ENCODE measurements at places on chromosomes 2 and 18.

- DNase-seq: no peak
Measured at GRCh38 chr2:213279971-213280370, 4.3 kb upstream of the SPAG16 start.

DNA sequence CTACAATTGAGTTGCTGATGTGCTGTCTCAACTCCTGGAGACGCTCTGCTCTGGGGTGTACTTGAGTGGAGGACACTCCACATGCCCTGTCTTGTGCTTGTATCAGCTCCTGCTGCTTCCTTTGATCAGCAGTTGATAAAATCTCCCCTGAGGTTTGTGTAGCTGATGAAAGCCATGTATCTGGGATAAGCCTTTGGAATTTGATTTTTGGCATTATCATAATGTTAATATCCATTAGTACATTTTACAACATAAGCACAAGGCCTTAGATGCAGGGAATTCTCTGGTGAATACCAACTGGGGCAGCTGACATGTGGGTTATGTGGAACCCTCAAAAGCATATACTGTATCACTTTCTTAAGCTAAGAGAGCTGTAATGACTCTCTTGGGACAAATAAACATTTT lies 222.7 kb upstream of the ITGA4 start:
- DNase-seq: no peak

DNA sequence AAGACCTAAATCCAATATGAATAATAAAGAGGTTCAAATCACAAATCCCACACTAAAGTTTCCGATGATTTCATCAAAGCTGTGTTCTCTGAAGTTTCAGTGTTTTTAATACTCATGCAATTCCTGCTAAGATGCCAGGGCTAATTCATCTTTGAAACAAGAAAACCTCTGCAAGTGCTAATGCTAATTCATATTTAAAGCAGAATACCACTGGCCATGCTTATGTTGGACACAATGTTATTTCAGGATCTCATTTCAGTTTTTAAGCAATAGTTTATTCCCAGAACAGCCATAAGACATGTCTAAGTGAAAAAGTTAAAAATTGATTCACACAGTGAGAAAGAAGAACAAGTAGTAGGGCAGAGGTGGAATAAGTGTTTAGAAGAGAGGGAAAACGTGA lies 62.8 kb downstream of the GRB14 start:
- DNase-seq: no peak

DNA sequence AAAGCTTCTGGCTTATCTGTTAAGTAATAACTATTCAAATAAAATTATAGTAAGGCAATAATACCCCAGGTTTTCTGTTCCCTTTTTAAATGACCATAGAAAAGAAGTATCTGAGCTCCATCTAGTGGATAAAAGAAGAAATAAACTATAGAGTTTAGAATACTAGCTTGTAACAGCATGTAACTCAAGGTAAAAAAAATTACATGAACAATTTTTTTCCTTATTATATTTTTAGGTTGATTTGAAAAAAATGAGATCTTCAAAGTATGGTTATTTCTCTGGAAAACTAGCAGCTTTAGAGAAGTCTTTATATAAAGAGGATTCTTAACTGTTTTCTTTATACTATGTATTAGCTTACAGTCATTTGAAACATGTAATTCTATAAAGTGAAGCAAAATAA lies 58.1 kb downstream of the NCKAP1 start:
- peak; percentile 37 for DNase-seq

DNA sequence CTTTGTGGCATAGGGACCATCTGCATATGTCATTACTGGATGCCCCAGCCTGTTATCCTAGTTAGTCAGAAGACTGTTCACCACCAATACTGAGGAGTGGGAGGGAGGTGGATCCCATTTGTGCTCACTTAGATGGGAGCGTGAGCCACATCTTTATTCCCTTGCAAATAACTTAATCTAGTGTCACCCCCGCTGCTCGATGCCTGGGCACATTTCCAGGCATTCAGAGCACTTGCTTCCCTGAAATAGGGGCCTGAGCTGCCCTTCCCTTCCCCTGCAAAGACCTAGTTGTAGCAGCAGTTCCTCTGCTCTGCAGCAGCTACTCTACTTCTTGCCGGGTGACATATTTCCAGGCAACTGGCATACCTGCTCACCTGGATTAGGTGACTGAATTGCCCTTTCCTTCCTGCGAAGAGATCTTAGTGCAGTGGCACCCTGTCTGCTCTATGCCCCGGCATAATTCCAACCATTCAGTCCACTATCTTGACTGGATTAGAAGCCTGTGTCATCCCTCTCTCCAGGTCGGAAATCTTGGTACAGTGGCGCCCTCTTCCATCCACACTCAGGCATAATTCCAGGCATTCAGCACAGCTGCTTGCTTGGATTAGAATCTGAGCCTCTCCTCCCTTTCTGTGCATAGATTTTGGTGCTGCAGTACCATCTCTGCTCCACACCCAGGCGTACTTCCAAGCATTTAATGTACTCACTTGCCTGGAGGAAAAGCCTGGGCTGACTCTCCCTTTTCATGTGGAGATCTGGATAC lies 1389.1 kb upstream of the TMEFF2 start:
- DNase-seq: no peak

DNA sequence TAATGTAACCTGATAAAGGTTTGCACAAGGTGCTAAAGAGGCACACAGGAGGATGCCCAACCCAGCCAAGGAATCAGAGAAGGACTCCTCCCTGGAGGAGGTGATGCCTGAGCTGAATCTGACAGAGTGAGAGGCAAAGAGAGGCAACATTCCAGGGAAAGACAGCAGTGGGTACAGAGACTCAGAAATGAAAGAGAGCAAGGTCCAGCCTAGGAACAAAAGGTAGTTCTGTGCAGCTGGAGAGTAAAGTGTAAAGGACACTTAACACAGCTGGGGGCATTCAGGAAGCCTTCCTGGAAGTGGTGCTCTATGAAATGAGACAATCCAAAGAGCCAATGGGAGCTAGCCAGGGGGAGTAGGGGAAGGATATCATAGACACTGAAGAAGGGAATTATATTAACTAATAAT lies 181.0 kb upstream of the GLI2 start:
- DNase-seq: no peak

DNA sequence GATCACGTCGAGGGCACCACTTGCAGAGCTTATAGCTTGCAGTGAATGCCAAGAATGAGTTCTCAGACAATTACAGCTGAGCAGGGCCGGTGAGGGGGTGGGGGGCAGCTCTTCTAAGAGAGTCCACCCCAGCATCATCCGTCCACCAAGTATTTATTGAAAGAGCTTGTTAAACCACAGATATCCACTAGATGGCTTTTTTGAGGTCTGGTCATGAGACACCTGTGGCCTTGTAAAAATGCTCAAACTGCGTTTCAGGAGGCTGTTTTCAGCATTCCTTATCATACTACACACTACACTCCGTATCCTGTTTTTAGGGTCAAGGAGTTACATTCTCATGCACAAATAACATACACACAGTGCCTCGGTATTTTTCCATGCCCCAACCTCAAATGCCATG lies 51.5 kb downstream of the DNAJC10 start:
- peak; percentile 17 for DNase-seq

DNA sequence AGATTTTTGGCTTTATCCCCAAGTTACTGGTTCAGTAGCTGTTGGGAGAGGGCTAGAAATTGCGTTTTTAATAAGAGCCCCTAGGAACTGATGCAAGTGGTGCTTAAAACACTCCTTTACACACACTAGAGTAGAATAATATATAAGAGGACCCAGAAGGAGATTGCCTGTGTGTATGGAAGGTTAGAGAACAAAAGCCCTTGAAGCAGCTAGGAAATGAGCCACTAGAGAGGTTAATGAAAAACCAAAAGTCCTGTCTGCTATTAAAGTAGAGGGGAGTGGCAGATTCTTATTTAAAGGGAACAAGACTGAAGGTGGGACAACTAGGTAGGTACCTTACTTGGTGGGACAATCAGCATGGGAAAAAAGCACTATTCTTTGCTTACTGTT lies 14.4 kb upstream of the SLC39A10 start:
- DNase-seq: no peak

DNA sequence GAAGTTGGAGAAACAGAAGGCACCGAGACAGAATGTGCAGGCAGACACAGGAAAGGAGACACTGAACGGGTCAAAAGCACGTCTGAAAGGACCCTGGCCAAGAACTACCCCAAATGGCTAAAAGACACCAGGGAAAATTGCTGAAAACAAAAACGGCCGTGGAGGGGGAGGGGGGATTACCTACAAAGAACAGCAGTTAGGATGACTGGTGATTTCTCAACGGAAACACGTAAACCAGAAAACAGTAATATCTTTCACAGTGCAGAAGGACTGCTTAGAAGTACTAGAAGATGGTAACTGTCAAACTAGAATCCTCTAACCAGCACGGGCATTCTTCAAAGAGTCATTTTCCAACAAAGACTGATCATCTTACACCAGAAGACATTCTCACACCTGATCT lies 142.6 kb downstream of the HDAC4 start:
- DNase-seq: no peak

- no peak for DNase-seq
Measured at GRCh38 chr2:62354771-62355561, 151.0 kb downstream of the TMEM17 start.

GRCh38 chr2:14960686-14961324 lies 328.3 kb downstream of the LRATD1 start:
- DNase-seq: no peak

DNA sequence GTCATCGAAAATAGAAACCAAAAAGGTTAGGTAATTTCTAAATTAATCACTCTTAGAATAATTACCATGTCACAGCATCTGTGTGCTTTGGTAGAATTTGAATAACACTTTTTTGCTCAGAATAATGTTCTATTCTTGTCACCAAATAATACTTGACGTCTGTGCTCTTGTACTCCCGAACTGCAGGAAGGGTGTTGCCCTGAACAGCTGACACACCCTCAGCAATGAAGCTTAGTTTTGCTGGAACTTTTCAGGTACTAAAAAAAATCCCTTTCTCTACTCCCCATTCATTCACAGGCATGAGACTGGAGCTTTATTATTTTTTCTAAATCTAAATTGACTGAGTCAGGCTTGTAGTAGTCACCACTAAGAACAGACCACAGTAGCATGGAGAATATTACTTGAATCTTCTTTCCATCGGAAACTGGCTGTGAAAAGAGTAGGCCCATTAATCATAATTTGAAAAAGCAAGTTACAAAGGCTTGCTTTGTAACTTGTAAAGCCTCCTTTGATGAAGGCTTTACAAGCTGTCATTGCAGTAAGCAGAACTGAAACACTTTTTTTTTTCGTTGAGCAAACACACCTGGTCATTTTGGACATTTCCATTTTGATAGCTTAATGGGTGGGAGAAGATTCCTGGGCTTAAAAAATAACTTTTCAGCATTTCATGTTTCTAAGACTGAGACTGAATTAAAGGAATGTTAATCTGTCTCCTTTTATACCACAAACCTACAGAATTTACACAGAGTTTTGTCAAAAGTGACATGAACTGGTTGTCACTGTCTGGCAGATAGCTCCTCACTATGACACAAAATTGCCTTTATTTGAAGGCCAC lies 70.3 kb upstream of the PELI1 start:
- DNase-seq: no peak

GRCh38 chr2:203534621-203535077 lies 452 bp downstream of the RAPH1 start:
- DNase-seq: peak; percentile 37

DNA sequence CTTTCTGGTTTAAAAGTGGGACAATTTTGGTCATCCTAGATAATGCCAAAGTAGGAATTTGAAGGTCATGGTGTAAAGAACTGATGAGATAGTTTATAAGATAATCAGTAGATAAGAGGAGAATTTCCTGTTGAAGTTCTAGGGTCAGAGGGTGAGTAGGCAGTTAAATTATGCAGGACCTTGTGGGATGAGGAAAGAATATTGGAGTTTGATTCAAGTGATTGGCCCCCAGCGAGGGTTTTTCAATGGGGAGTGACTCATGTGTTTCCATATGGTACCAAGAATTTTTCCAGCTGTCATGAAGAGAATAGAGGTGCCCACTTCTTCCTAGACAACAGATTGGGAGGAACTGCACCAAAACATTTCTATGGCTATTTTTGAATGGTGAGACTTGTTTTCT lies 940.2 kb upstream of the ZEB2 start:
- peak; percentile 62 for DNase-seq

GRCh38 chr2:46925474-46926351 lies 10.1 kb upstream of the MCFD2 start:
- no peak for DNase-seq

DNA sequence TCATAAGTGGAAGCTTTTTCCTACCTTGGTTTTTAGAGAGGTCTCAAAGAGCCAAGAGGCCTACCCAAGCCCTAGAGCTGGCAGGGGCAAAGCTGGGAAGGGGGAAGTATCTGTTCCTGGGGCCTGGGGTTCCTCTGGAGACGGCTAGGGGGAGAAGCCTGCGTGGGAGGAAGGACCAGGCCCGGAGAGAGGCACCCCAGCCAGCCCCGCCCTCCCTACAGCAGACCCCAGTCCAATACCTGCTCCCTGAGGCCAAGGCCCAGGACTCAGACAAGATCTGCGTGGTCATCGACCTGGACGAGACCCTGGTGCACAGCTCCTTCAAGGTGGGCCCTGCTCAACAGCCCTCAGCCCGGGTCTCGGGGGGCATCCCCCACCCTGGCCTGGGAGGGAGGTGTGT lies 2.2 kb downstream of the CTDSP1 start:
- DNase-seq: no peak

DNA sequence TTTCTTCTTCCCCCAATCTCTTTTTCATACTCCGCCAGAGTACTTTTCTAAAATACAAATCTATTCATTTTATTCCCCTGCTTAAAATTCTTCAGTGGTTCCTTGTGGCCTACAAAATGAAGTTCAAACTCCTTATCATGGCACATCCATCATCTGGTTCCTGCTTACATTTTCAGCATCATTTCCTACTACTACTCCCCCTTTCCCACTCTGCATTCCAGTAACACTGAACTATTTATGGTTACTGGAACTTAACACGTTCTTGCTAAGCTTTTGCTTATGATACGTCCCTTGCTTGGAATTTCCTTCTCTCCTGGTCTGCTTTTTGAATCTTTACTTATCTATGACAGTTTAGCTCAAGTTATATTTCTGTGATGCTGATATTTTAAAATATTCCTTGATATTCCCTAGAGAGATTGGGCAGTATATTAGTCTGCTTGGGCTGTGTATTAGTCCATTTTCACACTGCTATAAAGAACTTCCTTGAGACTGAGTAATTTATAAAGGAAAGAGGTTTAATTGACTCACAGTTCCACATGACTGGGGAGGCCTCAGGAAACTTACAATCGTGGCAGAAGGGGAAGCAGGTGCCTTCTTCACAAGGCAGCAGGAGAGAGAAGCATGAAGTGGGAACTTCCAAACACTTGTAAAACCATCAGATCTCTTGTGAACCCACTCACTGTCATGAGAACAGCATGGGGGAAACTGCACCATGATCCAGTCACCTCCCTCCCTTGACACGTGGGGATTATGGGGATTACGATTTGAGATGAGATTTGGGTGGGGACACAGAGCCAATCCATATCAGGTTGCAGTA lies 53.2 kb downstream of the BMPR2 start:
- peak; percentile 89 for DNase-seq

GRCh38 chr2:82731824-82732223 lies 1727.3 kb downstream of the SUCLG1 start:
- DNase-seq: no peak

DNA sequence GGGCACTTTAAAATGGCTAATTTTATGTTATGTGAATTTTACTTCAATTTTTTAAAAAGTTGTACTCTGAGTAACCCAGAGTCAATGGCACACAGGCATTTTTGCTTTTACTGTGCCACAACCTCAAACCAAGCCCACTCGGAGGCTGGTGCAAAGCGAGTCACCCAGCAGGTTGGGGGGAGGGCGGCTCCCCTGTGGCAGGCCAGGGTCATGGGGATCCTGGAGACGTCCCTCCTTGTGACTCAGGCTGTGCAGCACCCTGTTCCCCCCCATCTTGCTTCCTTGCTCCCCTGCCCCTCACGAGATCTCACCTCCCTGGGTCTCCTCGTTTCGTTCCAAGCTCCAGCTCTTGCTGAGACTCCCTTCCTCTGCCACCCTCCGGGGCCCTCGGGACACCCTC lies 58.6 kb downstream of the POMC start:
- no peak for DNase-seq

All from EH (cell line).